CD8-positive, alpha-beta T cell (primary cell): ENCODE measurements at places on chromosomes 6 and 20. TPM values are rescaled to one million over a fixed set of nuclear protein-coding genes. Genes with fewer than 3 reads are reported as not detected.

Gene MRPS26
- 19.5 TPM for total RNA-seq

Gene HLA-DQB2
- total RNA-seq, result 1.4 TPM

Gene PTPN1
- total RNA-seq, result 96.0 TPM

Gene LPIN3
- 0.05 TPM for total RNA-seq

Gene ARMH2
- total RNA-seq, result 0.44 TPM

Gene RFX6
- not detected for total RNA-seq

Gene RSPO3
- total RNA-seq, result not detected

Gene LMBRD1
- 39.2 TPM for total RNA-seq
